Stimulated activated CD8-positive, alpha-beta memory T cell treated with anti-CD3 and anti-CD28 coated beads, Interleukin-7, amount 100 ng/mL, for 48 hours (primary cell): ENCODE measurements at places on chromosomes 1 and 21.

DNA sequence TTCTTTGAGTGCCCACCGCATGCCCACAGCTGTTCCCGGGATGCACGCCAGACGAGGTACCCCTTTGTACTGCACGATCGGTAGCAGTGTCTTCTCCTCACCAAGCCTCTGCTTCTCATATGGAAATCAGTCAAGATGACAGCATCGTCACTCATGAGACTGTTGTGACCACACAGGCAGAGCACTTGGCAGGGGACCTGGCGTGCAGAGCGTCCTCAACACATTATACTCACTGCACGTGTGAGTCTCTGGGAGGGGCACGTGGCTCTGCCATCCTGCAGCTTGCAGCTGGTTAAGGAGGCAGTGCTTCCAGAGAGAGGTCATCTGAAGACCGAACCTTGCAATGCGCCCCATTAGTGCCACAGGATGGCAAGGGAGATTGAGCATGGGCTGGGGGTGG is 266.8 kb downstream of the NPHP4 start:
- DNase-seq: no peak

GRCh38 chr1:36326499-36326898 is 3.1 kb upstream of the EVA1B start:
- DNase-seq: no peak

- no peak for DNase-seq
Measured at GRCh38 chr1:230306169-230306568, 120.0 kb downstream of the PGBD5 start.

DNA sequence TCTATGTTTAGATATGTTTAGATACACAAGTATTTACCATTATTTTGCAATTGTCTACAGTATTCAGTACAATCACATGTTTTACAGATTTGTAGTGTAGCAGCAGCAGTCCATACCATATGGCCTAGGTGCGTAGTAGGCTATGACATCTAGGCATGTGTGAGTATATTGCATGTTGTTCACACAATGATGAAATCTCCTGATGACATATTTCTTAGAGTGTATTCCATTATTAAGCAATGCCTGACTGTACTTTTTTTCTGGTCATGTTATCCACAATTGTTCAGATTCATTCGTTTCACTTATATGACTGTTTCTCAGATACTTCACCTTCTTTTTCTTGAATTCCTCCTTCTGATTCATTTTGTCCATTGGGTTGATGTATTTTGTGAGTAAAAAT is 9.9 kb upstream of the BACE2 start:
- DNase-seq: no peak

DNA sequence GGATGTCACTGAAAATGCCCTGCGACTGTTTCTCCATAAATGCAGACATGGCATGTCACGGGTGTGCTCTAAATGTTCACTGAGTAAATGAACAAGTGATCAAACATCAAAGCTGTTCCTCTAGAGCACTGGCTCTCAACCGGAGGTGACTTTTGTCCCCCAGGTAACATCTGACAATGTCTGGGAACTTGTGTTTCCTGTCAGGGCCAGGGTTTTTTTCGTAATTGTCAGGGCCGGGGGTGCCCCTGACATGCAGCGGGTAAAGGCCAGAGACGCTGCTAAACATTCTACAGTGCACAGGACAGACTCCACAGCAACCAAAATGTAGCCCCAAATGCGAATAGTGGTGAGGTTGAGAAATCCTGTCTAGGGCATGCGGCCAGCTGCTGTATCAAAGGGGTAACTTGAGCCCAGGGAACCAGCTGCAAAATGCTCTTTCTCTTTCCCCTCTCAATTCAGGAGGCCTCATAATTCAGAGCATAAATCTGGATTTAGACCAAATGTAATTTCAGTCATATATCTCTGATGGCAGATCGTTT is 2.0 kb downstream of the ALDH4A1 start:
- DNase-seq: no peak

- DNase-seq: no peak
Measured at GRCh38 chr1:73475316-73475870, 722.6 kb downstream of the LRRIQ3 start.

DNA sequence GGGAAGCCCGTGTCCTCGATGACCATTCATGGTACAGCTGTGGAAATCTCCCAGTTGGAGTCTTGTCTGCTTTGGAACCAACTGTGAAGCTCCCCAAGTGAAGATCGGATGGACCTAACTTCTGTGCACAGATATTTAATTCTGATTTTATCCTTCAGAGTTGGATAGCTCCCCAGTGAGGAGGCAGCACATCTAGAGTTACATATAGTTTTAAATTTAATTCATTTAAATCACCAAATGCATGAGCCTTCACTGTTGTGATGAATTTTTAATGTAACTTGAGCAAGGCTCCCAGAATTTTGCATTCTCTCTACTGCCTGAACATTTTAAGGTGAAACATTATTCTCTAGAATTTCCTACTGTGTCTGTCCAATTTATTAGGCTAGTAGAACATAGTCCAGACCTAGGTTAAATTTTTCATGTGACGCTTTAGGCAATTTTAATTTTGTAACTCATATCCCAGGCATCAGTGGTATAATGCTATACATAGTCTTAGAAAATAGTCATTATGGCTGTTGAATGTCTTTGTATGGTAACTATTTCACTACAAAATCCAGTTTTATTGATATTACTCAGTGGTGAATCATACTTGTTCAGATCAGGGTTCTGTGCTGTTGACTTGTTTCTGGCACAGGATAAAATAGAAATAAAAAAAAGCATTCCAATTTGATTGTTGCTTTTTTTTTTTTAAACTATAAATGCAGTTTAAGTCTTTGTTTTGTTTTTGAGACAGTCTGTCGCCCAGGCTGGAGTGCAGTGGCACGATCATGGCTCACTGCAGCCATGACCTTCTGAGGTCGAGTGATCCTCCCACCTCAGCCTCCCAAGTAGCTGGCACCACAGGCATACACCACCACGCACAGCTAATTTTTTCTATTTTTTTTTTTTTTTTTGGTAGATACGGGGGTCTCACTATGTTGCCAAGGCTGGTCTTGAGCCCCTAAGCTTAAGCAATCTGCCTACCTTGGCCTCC is 66.9 kb downstream of the PRDM2 start:
- no peak for DNase-seq

GRCh38 chr1:240965581-240966091 is 353.7 kb upstream of the GREM2 start:
- DNase-seq: no peak

- peak; percentile 25 for DNase-seq
Measured at GRCh38 chr21:45590726-45591618, 48.7 kb upstream of the SLC19A1 start.

DNA sequence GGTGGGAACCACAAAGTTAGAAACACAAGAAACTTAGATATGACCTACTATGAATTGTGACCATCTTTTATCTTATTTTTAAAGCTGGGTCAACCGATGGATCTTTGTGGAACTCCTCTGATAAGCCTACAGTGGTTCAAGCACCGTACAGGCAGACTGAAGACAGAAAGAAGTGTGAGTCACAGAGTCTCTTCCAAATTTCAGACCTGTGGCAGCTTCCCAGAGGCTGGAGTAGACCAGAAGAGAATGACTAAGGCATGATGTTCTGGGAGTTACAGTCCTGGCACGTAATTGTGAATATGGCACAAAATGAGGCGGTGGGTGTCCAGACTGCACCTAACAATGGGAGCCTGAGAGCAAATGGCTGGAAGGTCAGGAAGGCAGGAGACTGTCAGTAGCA is 70.0 kb downstream of the LMO4 start:
- no peak for DNase-seq

DNA sequence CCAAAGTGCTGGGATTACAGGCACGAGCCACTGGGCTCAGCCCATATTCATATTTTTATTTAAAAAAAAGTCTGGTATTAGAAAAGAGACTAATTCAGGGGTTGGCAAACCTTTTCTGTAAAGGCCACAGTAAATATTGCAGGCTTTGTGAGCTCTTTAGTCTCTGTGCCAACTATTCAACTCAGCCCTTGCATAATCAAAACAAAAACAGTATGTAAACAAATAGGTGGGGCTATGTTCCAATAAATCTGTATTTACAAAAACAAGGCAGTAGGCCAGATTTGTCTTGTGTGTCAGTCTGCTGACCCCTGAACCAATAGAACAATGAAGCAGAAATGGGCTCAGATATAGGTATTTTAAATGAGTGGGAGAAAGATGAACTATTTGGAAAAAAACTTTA is 49.3 kb downstream of the CDC42BPA start:
- DNase-seq: no peak

- no peak for DNase-seq
Measured at GRCh38 chr21:35586305-35586704, 474.0 kb downstream of the SETD4 start.

- no peak for DNase-seq
Measured at GRCh38 chr1:25715888-25716287, 84.1 kb upstream of the SELENON start.

- DNase-seq: no peak
Measured at GRCh38 chr1:110262296-110262695, 52.2 kb downstream of the KCNC4 start.

GRCh38 chr1:38287036-38287435 is 240.4 kb upstream of the POU3F1 start:
- DNase-seq: no peak

DNA sequence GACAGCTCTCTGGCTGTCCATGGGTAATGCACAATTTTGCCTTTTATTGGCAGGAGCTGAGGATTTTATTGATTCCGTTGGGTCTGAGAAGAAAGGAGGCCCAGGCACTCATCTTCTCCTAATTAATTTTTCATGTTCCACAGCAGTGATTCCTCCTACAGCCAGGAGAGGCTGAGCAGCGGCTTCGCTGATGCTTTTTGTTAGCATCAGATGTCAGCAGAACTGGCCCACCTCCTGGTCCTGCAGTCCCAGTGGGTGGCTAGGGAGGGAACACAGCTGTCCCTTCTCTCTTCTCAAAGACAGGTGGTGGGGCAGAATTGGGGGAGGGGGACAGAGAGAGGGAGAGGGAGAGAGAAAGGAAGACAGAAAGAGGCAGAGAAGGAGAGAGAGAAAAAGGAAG is 5.7 kb downstream of the MT1HL1 start:
- DNase-seq: no peak

GRCh38 chr1:33390542-33390941 is 40.4 kb downstream of the PHC2 start:
- DNase-seq: no peak

- no peak for DNase-seq
Measured at GRCh38 chr21:43191521-43191920, 22.7 kb downstream of the CRYAA start.

DNA sequence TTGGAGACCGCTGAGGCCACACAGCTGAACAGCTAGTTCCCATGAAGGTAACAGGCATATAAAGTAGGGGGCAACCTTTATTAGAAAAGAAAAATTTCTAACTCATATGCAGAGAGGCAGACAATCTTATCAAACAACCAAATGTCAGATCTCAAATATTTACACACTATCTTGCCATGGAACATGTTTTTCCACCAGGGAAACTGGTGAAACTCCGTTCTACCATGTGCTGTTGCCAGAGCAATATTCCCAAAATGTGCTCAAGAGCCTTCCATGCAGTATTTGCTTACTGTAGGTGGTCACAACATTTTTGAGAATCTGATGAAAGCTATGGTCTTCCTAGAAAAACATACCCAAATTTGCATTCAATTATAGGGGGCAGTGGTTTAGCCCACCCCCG is 143.4 kb upstream of the MAGI3 start:
- no peak for DNase-seq

- DNase-seq: no peak
Measured at GRCh38 chr1:231021540-231022031, 18.5 kb downstream of the FAM89A start.

DNA sequence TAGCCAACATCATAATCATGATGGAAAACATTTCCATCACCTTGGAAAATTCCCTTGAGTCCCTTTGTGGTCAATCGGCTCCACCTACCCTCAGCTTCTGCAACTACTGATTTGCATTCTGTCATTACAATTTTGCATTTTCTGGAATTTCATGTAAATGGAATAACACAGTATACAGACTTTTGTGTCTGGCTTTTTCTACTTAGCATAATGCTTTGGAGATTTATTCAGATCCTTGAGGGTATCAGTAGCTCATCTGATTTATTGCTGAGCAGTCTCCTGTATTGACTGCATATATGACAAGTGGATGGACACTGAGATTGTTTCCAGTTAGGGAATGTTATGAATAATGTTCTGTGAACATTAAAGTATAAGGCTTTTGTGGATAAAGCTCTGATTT is 358.3 kb downstream of the USP25 start:
- DNase-seq: no peak

DNA sequence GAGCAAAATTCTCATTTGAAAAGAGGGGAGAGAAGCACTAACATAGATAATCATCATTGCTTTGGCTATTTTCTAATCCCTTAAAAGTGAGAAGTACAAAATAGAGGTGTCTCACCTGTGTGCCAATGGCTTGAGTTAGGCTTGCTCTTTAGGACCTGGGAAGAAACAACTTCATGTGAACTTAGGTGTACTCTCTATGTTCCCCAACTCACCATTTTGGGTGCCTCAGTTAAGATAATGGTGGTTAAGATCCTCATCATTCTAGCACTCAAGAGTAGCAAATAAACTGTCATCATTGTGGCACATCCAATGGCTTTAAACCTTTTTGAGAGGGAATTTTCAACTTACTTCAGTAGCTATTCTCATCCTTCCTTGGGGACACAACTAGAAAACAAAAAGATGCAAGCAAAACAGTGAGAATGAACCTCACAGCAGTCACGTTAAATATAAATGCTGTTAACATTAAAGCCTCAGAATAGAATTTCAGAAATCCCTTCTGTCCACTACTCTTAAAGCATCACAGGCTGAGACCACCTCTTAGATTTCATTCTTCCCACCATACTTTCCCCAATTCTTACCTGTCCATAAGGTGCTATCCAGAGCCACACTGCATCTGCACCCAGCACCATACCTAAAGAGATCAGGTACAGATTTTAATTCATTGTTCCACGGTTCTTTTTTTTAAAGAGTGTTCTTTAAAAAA is 1.2 kb downstream of the GAS5 start:
- DNase-seq: no peak

- DNase-seq: no peak
Measured at GRCh38 chr1:96164053-96164452, 557.5 kb upstream of the PTBP2 start.

GRCh38 chr1:107776900-107777663 is 187.9 kb downstream of the VAV3 start:
- no peak for DNase-seq

DNA sequence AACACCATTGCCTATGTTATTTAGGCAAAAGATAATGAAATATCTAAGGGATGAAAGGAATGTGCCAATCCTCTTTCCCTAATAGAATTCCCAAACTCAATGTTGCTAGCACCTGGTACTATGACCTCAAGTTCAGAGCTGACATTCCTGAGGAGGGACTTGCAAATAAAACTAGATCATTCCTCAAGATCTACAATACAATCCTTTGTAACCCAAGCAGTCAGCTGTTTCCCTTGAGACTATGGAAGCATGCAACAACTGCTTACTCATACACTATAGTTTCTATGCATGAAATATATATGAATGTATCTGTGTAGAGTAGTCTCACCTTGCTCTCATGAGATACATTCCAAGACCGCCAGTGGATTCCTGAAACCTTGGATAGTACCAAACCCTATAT is 65.0 kb downstream of the ABL2 start:
- no peak for DNase-seq

- no peak for DNase-seq
Measured at GRCh38 chr1:83632906-83633305, 366.0 kb downstream of the TTLL7 start.

- DNase-seq: no peak
Measured at GRCh38 chr1:241675983-241676382, 23.9 kb downstream of the WDR64 start.
